Activated CD4-positive, CD25-positive, alpha-beta regulatory T cell (primary cell): ENCODE measurements at places on chromosomes 2 and 18.

DNA sequence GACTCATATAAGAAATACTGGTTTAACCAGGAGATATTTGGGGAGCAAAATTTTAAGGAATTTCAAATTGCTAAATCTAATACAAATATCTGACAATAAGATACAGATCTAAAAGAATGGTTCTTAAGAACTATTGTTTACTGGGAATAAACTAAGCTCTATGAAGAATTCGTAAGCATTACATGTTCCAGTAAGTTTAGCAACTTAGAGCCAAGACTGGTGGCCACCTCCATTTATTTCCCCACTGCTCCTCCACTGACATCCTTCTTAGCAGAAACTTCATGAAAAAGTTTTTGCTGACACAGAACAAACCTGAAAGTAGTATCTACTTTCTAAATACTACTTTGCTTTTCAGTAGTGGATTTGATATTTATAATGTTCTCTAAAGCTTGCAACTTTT, 83.0 kb downstream of the ACSL3 start:
- DNase-seq = no peak

GRCh38 chr2:172311921-172312345, 115.5 kb upstream of the ITGA6 start:
- DNase-seq = no peak

GRCh38 chr2:60002183-60002867, 551.1 kb downstream of the BCL11A start:
- no peak for DNase-seq

DNA sequence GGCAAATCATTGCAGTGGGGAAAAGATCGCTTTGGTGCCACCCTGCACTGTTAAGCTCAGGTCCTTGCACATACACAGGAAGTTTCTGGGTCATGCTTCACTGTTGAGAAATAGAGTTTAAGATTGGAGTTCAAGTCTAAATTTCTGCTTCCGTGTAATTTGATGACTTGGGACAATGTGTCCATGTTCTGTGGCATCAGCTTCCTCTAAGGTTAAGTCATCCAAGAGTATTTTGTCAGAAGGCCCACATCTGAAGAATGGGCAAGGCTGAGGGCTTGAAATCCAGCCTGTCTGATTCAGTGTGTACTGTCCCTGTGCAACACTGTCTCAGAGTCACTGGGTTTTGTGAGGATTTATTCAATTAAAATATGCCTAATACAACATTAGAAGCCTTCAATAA, 880.7 kb downstream of the SUCLG1 start:
- no peak for DNase-seq

DNA sequence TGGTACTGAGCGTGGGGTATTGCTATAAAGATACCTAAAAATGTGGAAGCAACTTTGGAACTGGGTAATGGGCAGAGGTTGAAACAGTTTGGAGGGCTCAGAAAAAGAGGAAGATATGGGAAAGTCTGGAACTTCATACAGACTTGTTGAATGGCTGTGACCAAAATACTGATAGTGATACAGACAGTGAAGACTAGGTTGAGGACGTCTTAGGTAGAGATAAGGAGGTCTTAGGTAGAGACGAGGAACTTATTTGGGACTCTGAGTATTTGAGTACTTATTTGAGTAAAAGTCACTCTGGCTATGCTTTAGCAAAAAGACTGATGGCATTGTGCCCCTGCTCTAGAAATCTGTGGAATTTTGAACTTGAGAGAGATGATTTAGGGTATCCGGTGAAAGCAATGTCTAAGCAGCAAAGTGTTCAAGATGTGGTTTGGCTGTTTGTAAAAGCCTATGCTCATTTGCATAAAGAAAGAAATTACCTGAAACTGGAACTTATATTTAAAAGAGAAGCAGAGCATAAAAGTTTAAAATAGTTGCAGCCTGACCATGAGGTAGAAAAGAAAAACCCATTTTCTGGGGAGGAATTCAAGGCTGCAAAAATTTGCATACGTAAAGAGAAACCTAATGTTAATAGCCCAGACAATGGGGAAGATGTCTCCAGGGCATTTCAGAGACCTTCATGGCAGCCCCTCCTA, 219.6 kb downstream of the PDE1A start:
- no peak for DNase-seq

- no peak for DNase-seq
Measured at GRCh38 chr18:29234751-29235150, 1057.8 kb upstream of the CDH2 start.

GRCh38 chr2:200348897-200349563, 42.5 kb downstream of the SPATS2L start:
- no peak for DNase-seq

- no peak for DNase-seq
Measured at GRCh38 chr18:57984490-57985115, 59.4 kb upstream of the NEDD4L start.

DNA sequence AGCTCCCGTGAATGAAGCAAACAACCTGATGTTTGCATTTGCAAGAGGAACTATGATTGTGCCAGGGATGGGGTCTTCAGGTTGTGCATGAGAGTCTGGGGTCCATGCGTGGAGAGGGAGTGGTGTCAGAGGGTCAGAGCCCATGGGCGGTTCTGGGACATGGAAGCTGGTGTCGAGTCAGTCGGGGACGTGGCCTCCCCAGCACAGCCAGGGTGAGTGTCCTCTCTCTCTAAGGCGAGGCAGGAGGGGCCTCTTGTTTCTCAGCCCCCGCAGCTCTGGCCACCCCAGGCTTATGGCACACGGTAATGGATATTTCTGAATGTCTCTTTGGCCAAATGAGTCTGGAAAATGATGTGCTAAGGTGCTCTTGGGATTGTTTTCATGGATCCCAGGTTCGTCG, 118.6 kb downstream of the RTP5 start:
- DNase-seq = no peak

DNA sequence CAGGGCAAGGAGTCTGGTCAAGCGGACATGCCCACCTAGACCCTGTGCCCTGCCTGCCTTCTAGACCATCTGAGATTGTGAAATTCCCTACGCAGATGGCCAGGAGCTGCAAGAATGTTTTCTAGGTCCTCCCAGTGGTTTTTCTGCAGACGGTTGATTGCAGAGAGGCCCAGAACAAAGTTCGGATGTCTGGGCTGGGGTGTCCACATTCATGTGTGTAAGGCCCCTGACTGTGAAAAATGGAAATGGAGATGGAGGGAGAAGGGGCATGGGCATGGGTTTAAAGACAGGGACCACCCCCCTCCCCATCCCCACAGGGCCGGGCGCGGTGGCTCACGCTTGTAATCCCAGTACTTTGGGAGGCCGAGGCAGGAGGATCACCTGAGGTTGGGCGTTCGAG, 11.8 kb downstream of the ARHGAP25 start:
- no peak for DNase-seq

GRCh38 chr2:152715854-152716428, 1.3 kb downstream of the PRPF40A start:
- DNase-seq = no peak

DNA sequence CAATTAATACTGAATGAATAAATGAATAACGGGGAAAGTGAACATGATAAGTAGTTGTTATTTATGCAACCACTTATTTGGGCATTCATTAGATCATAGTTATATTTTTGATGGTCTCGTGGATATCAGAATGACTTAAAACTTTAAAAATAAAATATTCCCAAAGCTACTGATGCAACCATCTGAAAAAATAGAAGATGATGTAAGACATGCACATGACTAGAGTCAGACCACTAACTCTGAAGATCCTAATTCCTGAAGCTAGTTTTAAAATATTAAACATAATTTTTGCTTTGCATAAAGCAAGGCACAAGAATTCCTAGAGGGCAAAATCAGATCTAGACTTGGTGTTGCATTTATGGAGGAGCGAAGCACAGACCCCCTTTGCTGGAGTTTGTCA, 616.1 kb downstream of the IRS1 start:
- no peak for DNase-seq

DNA sequence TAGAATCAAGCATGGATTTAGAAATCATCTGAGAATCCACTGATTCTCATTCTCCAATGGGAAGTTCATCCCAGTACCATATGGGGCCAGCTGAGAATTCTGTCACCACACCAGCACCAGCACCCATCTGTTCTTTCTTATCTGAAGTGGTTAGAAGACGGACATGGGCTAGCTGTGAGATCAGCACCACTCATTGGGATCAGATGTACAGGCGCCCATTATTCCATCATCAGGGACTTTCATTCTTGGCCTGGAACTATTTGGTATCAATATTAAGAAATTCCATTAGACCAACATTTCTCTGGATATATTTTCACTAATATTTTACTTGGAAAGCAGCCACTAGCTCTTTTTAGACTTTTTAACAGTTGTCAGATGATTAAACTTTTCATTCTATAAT, 185.9 kb upstream of the LINC00305 start:
- DNase-seq = no peak

DNA sequence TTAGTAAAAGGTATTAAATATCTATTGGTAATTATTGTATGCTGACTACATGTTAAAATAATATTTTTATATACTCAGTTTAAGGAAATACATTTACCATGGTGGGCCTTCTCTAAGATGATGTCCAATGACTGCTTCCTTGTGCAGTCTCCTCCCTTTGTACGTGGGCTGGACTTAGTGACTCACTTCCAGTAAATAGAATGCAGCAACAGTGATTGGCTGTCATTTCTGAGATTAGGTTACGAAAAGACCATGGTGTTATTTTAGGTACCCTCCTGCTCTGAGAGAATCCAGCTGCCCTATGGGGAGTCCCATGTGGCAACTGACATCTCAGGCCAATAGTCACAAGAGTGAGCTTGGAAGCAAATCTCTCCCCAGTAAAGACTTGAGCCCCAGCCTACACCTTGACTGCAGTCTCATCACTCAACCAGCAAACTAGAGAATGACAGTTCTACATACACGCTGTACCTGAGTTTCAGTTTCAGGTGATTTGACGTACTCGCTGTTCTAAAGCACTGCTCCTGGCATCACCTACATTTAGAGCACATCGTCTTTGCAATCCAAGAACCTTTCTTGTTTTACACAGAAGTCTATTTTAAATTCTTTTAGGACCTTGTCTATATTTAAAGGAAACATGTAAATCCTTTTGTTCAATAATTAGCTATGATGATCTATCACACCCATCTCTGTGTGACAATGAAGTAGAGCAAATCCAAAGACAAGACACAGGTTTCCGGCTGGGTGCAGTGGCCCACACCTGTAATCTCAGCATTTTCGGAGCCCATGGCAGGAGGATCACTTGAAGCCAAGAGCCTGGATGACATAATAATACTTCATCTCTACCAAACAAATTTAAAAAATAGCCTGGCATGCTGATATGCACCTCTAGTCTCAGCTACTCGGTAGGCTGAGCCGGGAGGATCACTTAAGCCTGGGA, 87.2 kb downstream of the COBLL1 start:
- no peak for DNase-seq

DNA sequence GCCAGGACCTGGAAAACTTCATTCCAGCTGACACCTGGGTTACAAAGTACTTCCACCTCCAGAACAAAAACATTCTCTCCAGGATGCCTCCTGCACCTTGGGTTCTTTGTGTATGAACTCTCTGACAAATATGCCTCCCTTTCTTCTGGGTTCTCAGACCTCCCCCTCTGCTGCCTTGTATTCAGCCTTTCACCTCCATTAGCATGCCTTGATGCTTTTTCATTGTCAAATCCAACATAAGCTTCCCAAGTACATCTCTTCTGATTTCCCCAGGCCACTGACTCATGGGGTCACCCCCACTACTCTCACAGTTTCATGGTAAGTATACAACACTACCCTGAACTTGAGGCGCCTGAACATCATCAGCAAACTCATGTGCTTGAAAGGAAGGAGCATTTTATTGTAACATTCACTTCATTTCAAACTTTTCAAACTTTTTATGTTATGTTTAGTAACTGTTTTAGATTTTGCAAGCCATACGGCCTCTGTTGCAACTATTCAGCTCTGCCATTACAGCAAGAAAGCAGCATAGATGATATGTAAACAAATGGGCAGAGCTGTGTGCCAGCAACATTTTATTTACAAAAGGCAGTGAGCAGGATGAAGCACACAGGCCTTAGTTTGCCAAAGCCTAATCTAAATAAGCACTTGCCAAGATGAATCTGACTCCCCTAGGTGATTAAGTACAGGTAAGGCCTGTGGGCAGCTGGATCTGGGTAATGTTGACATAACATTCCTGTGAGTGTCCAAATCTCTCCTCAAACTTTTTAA, 32.5 kb upstream of the MRPS9 start:
- no peak for DNase-seq

GRCh38 chr18:50726960-50727589, 92.7 kb downstream of the MRO start:
- DNase-seq = no peak

DNA sequence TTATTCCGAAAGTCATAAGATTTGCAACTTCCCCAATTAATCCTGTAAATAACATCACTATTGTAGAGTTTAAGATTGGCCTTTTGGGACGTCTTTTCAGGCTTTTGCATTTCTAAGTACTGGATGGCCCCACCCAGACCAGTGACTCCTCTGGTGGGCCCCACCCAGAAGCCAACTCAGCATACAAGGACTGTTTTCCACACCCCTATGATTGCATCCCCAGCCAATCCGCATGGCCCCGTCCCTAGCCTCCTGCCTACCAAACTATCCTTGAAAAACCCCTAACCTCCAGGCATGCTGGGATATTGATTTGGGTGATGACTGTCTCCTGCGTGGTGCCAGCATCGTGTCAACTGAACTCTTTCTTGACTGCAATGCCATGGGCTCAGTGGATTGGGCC, 24.5 kb upstream of the TGIF1 start:
- DNase-seq = no peak

GRCh38 chr2:150598383-150598782, 110.9 kb upstream of the RND3 start:
- DNase-seq = no peak

DNA sequence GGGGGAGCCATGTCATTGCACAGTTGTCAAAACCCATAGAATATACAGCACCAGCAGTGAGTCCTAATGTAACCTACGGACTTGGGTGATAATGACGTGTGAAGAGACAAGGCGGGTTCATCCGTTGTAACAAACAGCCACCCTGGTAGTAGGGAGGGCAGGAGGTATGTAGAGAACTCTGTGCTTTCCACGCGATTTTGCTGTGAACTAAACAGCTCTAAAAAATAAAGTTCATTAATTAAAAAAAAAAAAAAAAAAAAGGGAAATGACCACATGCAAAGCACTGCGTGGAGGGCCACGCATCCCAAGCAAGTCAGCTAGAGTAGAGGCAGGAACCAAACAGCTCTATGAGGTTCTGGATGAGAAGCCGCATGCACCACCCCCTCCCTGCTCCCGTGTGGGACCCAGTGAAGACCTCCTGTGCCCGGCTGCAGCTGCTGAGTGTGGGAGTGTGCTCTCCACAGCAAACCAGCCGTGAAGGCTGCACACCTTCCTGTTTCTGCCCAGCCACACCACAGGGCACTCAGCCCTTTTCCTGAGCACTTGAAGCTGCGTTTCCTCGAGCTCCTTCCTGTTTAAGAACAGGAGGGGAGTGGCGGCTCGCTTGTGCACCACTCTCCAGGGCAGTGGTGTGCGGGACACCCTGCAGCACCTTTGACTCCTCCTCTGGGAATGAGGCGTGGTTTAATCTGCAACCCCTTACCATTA, 65.6 kb downstream of the ODC1 start:
- DNase-seq = no peak
